ENCODE measurements at places on chromosomes 2 and 18.
A peak's percentile ranks its signal among the peaks of the same experiment; 100 is the strongest.

DNA sequence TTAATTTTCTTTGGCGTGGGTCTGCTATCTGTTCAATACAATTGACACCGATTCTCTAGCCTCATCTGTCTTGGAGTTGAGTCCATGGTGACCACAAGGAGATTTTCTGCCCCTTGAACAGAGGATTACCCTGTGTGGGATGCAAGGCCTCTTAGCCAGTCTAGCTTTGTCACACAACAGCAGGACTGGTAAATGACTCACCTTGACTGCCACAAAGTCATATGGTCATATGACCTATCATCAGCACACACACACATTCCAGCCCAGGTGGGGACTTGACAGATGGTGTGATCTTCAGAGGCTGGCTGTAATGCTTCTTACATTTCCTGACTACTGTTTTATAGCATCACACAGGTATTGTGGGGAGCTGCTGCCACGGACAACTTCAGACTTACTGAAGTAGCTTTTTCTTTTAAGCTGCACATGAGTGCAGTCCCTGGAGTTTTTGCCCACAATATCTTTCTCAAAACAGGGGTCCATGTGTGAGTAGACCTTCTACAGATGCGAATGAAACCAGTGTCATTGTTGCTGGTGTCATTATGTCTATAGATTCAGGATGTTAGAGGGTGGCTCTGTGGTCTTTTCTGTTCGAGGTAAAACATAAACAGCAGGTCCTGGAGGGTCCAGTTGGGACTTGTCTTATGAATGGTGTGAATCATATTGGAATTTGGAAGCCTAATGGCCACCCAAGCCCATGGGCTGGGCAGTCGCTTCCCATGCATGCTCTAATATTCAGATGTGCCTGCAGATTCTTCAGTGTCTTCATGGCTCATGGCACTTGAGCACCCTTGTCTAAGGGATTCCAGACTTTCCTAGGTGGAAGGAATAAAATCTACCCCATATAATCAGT is 18.6 kb upstream of the ACOXL start:
- no peak for DNase-seq

DNA sequence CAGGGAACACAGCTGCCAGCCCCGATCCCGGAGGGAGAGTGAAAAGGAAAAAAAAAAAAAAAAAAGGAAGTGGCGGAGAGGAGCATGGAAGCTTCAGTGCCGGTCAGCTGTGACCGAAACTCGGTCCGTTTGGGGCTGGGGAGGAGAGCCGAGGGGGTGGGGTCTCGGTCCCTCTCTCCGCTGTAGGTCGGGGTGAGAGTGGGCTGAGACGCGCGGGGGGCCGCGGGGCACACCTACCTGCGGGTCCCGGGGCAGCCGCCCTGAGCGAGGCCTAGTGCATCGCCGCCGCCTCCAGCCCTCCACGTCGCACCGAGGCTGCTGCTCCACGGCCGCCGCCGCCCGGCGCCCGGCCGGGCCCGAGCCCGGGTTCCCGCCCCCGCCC is 536 bp downstream of the VPS54 start:
- DNase-seq = peak; percentile 85

DNA sequence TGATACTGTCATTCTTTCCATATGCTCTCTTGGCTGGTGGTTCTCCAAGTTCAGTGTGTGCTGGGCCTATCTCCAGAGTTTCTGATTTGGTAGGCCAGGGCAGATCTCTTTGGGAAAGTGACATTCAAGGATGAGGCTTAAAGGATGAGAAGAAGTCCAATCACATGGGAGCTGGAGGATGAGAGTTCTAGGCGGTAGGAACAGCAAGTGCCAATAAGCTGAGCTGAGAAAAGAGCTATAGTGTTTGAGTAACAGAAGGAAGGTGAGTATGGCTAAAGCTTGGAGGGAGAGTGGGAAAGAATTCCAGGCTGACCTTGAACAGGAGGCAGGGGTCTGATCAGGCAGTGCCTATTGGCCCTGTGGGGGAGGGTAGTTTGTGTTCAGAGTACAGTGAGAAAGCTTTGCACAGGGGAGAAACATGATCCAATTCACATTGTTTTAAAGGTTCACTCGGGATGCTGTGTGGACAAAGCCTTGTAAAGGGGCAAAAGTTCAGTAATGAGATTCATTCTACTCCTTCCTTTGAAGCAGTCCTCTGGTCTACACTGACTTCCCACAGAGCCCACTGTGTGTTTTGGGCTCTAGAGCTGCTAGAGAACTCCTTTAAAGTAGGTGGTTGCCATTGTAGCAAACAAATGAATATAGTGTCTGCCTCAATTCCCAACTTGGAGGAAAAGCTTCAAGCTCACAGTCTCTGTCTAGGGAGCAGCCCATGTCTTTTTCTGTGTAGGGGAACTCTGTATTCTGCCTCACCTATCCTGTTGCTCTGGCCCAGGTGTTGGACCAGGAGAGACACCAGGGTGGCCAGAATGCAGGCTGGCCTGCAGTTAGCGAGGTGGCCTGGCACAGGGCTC is 81.8 kb downstream of the FASTKD2 start:
- DNase-seq = no peak

DNA sequence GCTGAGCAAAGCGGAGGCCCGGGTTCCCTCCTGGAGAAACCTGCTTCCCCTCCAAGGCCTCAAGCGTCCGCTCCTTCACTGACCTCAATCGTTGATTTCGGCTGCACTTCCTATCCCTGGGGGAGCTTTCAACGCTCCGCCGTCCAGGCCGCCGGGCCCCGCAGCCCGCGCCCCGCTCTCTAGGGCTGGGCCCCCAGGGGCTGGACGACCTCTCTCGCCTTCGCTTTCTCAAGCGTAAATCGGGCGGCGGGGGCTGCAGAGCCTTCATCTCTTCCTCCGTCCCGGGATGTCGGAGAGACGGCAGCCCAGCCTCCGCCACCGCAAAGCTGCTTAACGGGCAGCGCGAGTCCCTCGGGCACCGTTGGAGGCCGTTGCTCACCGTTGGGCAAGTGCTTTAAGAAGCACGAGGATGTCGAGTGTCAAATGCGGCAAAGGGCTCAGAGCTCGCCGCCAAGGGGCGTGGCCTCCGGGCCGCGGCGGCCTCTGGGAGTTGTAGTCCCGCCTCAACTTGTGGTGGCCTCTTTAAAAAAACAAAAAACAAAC is 8.5 kb downstream of the HES6 start:
- peak; percentile 92 for DNase-seq

DNA sequence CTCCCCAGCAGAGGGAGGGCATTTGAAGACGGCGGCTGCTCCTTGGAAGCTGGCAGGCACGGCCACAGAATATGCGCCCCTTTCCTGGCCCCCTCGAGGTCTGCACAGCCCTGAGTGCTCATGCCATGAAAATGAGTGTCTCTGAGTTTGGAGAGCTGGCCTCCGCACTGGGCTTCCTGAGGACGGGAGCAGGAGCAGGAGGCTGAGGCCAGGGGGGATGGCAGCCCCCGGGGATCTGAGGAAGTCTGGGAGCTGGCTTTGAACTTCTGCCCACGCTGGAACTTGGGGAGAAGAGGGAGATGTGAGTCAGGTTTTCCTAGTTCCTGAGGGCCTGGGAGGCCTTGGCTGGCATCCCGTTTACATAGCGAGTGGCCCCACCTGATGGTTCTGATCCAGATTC is 47.0 kb downstream of the RRM2 start:
- no peak for DNase-seq

- DNase-seq = peak; percentile 88
These were observed at the start of gene COBLL1 for GRCh38 chr2:164841719-164842623. TSS of gene COBLL1 (minus strand) at chr2:164841823. CDS start at chr2:164841196, 627 bp downstream.

DNA sequence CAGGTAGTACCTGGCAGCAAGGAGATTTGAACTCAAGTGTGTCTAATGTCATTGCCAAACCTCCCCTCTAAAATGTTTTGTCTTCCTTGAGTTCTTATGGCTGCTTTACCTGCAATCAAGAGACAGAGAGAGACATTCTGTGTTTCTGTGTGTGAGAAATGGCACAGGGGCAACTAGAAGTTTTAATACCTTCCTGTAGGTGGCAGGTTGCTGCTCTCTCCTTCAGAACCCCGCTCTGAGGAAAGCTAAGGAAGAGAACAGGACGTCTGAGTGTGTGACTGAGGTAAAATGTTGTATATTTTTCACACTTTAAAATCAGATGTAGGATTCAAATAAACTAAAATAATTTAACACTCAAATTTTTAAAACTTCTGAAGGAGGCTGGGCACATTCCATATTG is 19.2 kb downstream of the DTNA start:
- no peak for DNase-seq

GRCh38 chr2:127671557-127672302 is 3.6 kb downstream of the LIMS2 start:
- DNase-seq = no peak

DNA sequence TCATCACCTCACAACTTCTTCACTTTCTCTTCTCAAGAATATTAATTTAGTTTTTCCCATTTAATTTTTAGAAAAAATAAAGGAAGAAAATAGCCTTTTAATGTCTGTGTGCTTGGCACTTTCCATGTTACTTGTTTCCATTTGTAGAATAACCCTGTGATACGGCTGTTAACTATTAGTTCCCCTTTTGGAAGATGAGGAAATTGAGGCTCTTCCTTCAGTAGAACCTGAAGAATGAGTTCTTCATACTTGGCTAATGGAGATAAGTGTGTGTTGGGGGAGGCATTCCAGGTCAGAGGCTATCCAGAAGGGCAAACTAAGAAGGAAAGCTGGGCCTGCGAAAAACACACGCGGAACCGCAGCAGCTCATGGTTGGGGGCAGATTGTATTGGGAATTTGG is 38.3 kb downstream of the ZNF532 start:
- no peak for DNase-seq

DNA sequence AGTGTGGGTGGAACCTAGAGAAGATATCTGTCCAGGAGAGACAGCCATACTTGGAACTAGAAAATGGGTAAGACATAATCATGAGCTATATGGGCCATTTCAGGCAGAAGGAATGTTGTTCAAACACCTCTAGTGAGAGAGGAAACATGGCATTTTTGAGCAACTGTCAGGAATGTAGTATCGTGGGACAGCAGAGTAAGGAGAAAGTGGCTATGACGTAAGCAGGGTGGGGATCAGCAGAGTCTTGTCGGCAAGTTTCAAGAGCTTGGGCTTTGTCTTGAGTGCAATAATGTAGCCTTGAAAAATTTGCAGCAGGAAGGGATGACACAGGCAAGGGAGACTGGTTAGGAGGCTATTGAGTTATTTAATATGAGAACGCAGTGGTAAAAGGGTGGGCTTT is 20.4 kb downstream of the SERPINB7 start:
- DNase-seq = no peak

DNA sequence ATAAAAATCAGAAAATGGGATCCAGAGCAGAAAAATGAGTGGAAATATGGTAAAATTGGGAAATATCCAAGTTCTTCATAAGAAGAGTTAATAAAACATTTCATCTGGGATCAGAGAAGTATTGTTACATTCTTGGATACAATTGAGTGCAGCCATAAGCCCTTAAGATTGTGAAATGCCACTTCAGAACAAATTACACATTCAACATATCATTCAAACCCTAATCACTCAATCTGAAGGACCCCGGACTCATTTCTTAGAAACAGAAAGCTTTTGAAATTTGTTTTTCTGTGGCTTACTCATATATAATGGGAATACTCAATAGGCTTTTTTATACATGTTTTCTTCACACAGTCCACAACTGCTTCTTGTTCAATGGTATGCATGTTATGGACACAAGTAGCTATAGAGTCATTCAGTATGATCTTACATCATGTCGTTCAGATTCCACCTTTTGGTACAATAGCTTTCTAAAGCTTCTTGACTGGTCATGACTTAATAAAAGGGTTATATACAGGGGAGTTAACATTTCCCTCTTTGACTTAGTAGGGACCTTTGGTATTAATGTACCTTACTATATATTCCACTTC is 39.9 kb downstream of the SCN7A start:
- no peak for DNase-seq

DNA sequence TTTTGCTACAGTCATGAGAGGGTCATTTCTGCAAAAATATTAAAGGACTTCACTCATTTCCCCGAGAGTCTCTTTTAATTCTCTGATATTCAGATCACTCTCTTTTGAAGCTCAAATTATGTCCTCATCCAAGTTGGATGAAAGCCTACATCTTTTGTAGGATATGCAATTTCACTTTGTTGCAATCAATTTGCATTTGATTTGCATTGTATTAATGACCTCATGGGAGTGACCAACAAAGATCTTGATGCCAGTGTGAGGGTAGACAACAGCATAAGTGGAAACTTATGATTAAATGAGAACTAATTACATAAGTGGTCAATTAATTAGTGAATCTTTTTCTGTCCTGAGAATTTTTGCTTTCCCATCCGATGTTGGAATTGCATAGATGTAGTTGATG is 60.3 kb upstream of the UPP2 start:
- DNase-seq = no peak

- DNase-seq = no peak
These were observed 137.3 kb upstream of the FHL2 start for GRCh38 chr2:105536175-105536574.

GRCh38 chr2:193847991-193848390 is 1653.3 kb upstream of the TMEFF2 start:
- no peak for DNase-seq

GRCh38 chr2:21233194-21233593 is 109.4 kb downstream of the TDRD15 start:
- no peak for DNase-seq

GRCh38 chr2:204583773-204584172 is 38.5 kb downstream of the PARD3B start:
- DNase-seq = no peak

GRCh38 chr2:216308576-216308975 is 63.7 kb downstream of the MARCHF4 start:
- no peak for DNase-seq

DNA sequence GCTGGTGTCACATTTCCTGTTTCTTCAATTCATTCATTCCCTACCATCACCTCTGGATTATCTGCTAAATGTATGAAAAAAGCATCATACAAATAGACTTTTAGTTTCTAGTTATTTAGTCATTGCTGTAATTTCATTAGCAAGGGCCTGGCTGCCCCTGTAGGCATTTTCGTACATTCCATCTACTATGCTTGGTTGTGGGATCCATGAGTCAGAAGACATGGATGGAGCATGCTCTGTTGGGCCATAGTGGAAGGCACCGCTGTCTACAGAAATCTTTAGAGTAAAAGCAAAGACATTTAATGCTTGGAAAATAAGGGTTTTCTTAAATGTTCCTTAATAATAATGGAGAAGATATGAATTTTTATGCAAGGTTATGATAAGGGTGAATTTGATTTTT is 324.8 kb upstream of the MEIS1 start:
- DNase-seq = no peak

- no peak for DNase-seq
These were observed 74.4 kb upstream of the CYP20A1 start for GRCh38 chr2:203164311-203164935.

DNA sequence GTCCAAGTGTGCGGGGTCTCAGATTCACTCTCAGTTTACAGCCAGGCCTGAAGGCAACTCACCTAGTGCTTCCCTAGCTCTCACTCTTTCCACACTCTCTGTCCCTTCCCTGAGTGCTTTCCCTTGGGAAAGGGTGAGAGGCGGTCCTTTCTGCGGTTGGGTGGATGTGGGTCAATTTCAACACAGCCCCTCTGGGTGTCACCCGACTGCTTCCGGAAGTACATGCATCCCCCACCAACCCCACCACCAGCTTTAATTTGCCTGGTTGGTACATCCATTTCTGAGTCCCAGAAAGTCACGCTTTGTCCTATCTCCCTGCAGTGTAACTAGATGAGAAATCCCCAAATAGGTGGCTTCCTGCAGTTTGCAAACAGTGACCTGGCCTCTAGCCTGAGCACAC is 307.3 kb upstream of the MEIS1 start:
- no peak for DNase-seq
